Fibroblast of skin of left biceps (primary cell): ENCODE measurements at places on chromosomes 16 and 17.
A peak's percentile ranks its signal among the peaks of the same experiment; 100 is the strongest.

- peak; percentile 36 for DNase-seq
Measured at GRCh38 chr17:31907342-31907962, 5.9 kb upstream of the UTP6 start.

GRCh38 chr17:49491192-49491769, 3.8 kb upstream of the NGFR start:
- no peak for DNase-seq

DNA sequence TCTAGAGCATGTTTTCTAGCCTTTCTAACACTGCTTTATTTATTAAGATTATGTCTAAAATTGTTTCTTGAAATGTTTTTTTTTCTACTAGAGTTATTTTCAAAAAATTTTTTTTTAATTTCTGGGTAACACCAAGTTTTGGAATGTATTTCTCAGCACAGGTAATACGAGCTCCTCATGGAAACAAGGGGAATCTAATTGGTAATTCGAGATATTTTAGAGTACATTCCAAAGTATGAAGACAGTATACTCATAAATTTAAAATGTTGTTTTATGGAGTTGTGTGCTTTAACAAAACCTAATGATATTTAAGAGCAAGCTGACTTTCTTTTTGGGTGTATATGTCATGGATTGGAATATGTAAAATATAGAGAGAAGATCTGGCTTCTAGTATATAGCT, 42.4 kb downstream of the OMG start:
- no peak for DNase-seq

DNA sequence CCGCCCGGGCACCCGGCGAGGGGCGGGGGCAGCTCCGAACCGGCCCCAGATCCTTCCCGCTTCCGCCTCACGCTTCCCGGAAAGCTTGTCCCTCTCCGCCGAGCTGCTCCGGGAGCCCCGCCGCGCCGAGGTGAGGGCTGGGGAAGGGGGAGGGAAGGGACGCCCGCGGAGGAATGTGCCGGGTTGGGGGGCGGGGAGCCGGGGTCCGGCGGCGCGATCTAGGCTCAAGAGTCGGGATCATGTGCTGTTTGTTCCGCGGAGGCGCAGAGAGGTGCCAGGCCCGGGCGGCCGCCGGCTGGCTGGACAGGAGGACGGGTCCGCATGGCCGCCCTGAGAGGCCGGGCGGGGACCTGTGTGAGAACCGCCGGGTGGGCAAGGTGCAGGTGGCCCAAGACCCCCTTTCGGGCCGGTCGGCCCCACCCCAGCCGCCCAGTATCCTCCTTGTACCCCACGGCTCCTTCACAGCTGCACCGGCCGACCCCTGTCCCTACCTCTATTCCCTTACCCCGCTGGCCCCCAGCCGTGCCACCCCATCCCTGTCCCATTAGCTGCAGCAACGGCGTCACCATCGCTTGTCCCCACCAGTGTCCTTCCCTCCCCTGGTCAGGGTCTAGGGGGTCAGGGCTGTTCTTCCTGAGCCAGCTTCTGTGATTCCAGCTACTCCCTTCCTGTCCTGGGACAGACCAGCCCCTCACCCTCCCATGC, 429 bp downstream of the KIF1C start:
- no peak for DNase-seq

- DNase-seq: no peak
Measured at GRCh38 chr16:13999071-13999894, 71.8 kb upstream of the MRTFB start.

GRCh38 chr16:24972608-24973220, 42.5 kb downstream of the ARHGAP17 start:
- DNase-seq: no peak

GRCh38 chr17:28396635-28397239, 9.3 kb downstream of the SLC46A1 start:
- no peak for DNase-seq

- DNase-seq: no peak
Measured at GRCh38 chr16:84706856-84707255, 7.1 kb downstream of the USP10 start.

DNA sequence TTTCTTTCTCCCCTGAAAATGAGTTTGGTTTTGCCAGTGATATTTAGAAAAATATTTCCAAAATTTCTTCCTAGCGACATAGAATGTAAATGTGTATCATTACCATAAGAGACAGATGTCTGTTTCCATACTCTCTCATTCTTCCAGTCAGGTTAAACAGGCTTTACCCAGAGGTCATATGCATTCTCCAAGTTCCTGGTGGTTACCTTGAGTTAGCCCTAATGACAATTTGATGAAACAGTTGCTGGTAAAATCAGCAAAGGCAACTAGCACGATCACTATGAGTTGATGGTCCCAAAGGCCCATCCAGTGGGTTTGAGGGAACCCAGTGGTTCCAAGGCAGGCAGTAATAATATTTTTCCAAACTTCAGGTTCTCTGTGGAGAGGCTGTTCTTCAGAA, 103.6 kb upstream of the TBX2 start:
- no peak for DNase-seq

DNA sequence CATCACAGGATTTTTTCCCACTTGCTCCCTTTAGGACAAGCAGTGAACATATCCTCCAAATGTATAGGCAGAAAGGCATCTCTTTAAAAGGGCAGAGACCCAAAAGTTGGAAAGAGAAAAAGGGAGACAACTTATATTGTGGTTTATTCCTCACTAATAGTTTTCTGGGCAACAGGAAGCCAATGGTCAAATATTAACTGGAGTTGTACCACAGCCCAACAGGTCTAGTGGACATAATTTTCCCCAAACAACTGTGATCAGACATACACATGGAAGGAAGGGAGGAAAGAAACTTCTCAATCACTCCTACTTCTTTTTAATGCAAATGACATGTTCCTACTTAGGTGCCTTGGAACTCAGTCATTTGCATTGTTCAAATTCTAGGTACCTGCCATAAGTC, 78.4 kb downstream of the SOX9 start:
- no peak for DNase-seq

GRCh38 chr17:82345151-82345976, 11.8 kb upstream of the SECTM1 start:
- DNase-seq: no peak

DNA sequence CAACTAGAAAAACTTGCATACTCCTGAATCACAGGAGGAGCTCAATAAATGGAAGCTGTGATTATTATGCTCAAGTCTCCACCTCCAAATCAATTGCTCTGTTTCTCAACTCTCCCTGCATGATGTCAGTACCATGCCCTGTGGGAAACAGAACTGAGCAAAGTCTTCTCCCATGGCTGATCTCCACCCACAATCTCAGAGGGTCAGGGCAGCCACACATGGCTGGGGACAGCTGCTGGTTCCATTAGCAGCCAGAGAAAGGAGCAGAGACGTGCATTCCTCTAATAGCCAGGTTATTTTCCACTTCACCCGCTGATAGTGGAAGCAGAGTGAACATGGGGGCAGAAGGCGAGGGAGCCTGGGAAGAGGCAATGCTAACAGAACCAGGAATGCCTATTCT, 85.5 kb upstream of the TMEM132E start:
- no peak for DNase-seq

DNA sequence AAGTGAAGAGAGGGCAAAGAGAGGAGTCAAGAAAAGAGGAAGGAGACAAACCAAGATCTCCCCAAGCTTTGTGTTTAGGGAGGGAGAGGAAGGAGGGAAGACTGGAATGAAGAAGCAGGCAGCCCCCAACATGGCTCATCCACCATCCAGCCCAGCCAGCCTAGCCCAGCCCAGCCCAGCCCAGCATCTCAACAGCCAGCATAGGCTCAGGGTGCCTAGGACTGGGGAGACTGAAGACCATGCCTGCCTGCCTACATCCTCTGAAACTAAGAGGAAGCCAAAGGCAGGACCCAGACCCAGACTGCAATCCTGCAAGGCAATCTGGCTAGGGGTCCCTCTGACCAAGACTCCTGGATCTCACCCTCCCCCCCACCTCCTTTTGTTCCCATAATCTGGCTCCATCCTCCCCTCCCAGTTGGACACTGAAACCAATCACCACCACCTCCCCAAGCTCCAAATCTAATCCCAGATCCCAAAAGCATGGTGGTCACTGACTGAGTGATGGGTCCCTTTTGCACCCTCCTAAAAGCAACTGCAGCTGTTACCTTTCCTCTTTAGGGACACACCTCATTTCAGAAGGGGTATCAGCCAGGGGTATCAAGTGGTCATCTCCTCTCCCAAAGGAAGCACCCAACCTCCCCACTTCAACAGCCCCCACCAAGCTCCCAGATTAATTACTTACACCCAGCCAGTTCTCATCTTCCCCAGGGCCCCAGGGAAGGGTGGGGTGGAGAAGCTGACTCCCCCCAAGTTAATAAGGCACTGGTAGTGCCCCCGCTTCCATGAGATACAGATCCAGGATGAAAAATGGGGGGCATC, 1.2 kb downstream of the HDAC5 start:
- no peak for DNase-seq

GRCh38 chr17:78438694-78439325, 60.4 kb downstream of the PGS1 start:
- no peak for DNase-seq

DNA sequence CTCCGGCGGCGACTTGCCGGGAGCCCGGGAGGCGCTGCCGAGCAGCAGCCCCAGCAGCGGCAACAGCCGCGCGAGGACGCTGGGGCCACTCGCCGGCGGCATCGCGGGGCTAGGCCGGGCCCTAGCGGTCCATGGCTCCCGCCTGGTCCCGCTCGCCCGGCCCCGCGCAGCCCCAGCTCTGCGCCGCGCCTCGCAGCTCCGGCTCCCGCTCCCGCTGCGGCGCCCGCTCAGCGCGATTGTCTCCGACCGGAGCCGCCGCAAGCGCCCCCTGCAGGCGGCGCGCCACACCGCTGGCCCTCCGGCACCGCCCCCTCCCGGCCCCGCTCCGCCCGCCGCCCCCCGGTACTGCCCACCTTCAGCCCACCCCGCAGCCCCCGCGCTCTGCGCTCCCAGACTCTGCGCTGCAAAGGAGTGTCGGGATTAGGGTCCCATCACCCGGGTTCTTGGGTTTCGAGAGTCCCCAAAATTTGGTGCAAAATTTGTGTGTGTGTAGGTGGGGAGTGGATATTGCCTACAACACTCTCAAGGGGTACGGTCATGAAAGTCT, at the start of gene FAM171A2:
Gene FAM171A2, minus strand, starts transcription at position 241 of the 547 bp plus-strand sequence. Its CDS starts 139 bp downstream, at position 102.
- DNase-seq: no peak

DNA sequence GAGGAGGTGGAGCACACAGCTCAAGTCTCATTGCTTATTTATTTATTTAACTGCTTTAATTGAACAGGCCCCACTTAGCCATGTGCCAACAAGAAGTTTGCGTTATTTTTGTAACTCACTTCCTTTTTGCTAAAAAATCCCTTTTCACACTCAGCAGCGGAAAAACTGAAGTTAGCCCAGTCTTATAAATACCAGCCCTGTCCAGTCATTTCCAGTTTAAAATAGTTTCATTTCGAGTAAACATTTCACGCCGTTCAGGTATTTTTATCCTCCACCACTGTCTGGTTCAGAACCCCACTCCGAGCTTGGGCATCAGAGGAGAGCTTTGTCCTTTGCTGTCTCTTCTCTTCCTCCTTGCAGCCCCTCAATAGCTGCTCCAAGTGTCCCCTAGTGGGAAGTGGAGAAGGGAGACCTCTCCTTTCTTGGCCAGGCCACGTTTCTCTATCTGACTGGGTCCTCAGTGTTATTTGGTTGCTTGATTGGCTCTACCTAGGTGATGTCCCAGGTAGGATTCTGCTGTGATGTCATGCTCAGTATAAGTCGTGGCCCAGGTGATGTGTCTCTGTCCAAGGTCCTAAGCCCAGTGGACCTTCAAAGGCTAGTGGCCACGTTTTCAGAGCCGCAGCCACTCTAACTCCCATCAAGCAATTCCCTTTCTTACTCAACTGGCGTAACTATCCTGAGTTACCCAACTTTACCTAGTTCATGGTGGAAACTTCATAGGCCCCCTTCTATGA, 53.0 kb upstream of the GAS7 start:
- DNase-seq: no peak

DNA sequence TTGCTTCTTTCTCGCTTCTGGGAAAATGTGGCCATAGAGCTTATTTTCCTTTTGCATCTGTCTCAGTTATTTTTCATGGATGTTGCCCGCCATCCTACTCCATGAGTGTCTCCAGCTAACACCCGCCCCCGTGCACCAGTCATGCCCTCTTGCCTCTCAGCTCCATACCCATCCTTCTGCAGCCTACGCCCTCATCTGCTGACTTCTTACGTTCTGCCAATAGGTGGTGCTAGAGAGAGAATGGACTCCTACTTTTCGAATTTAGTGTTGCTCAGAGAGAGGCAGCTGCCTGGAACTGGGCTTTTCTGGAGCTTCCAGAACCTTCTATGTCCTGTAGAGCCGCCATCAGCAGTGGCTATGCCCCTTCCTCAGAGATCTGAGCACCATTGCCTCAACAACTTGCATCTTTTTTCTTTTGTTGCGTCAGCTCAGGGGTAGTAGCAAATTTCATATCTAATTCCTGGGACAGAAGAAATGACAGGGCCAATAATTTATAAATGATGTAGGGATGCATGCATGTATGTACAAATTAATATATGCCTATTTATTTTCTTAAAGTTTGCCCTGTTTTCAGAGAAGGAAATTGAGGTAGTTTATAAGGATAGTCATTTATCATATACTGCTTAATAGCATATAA, 119.7 kb upstream of the MYOCD start:
- no peak for DNase-seq

- no peak for DNase-seq
Measured at GRCh38 chr16:17368951-17369350, 101.8 kb downstream of the XYLT1 start.

GRCh38 chr16:66091471-66091891, 275.0 kb upstream of the CDH5 start:
- peak; percentile 85 for DNase-seq

GRCh38 chr16:82603784-82604411, 22.9 kb upstream of the CDH13 start:
- peak; percentile 24 for DNase-seq

DNA sequence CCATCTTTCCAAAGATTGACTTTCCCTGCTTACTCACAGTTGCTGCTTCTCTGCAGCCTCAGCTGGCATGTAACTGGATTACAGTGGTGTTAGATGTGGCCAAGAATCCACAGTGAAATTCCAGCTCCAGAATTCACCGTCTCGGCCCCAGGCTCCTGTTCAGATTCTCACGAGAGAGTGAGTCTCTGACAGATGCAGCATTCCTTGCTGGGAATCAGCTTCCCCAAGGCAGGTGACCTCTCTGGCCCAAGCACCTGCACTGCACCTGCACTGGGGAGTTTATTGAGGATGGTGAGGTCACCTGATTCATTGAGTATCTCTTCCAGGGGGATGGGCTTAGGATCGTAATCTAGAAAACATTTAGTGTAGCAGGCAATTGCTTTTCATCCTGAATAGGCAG, 600.5 kb upstream of the RBFOX1 start:
- no peak for DNase-seq
